ENCODE measurements at places on chromosomes 16 and 17. TPM values are rescaled to one million over a fixed set of nuclear protein-coding genes. Genes with fewer than 3 reads are reported as not detected.

DNA sequence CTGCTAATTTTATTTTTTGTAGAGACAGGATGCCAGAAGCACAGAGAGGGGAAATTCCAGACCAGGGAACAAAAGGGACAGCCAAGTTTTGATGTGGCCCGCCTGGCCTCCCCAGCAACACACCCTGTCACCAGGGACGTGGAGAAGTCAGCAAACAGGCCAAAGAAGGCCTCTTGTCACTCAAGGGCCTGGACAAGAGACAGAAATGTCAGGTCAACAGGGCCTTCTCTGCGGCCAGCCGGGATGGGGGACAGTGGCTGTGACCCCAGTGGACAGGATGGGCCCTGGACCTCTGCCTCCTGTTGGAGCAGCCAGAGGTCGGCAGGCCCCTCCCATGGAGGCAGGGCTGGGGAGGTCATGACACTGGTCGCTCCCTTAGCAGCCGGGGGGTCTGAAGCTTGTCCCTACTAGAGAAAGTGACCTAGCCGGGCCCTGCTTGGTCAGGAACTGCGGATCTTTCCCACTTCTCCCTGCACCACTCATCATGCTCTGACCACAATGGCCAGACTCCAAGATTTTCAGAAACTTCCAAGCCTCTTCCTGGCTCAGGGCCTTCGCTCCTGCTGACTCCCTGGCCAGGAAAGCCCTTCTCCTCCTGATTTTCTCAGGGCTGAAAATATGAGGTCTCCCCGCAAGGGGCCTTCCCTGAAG is 9.2 kb upstream of the TVP23A start:
- peak; percentile 83 for DNase-seq

DNA sequence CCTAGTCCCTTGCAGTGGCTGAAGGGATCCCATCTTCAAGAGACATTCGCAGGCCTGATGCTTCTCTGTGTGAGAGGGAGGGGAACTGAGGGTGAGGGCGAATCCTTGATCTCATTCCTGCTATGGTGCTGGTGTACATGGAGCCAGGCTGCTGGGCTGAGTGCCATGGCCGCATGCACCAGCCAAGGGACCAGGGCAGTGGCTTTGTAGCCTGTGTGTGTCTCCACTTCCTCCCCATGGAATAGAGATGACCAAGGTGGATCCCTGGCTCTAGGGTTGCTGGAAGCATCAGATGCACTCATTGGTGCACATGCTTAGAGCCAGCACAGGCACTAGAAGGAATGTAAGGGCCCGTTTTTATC is 195.0 kb downstream of the FOXL1 start:
- no peak for DNase-seq

DNA sequence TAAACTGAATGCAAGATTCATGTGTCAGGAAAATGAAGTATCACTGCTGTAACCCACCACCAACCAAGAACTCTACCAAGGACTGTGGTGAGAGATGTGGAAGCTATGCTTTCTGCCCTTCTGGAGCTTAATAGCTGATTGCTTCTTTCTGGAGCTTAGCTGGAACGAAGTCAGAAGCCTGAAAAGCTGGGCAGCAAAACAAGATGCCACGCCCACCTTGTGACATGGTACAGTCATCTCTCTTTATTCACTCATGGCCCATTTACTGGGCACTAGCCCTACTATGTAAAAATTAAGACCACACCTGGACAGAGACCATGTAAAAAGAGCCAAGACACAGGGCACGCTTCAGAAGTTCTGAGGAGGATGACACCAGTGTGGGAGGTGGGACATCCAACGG is 48.1 kb downstream of the TEX2 start:
- DNase-seq, result no peak

GRCh38 chr16:80627108-80627507 is 86.3 kb downstream of the DYNLRB2 start:
- DNase-seq, result no peak

GRCh38 chr17:49218941-49219913 is 8.7 kb downstream of the ABI3 start:
- DNase-seq, result no peak

DNA sequence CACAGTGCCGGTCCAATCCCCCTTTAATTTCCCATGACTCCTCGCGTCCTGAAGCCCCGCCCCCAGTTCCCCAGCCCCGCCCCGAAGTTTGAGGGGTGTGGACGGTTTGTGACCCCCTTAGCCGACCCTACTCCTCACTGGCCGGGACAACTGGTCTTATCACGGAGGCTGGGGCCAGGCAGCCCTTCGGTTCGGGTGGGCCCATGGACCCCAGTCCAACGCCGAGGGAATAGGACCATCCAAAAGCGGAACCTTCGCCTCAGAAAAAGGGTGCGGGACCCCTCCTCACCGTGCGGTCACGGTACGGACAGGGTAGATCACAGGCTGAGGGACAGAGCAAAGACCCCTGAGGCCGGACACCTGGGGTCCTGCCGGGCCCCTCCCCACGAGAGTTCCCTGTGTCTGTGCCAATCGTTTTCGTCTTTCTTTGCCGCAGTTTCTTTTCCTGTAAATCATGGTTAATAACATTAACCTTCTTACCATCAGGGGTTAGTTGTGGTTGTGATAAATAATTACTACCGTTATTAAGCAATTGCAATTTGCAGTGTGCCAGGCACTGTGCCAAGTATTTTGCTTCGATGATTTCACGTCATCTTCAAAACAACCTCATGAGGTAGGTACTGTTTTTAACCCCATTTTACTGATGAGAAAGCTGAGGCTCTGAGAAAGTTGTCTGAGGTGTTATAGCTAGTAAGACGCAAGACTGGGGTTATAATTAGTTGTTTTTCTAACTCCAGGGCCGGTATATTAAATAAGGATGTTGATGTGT is 543 bp downstream of the TMUB2 start:
- DNase-seq, result no peak

- peak; percentile 92 for DNase-seq
Measured at GRCh38 chr16:85767531-85767930, 16.6 kb upstream of the C16orf74 start.

Gene MARVELD3
- total RNA-seq, result 0.55 TPM

Gene TBC1D16
- 24.4 TPM for total RNA-seq
